ENCODE measurements at places on chromosomes 12 and 14.
A peak's percentile ranks its signal among the peaks of the same experiment; 100 is the strongest.

GRCh38 chr14:81122326-81122725, 98.4 kb downstream of the GTF2A1 start:
- DNase-seq = no peak

GRCh38 chr12:67434671-67435370, 165.7 kb downstream of the CAND1 start:
- DNase-seq = peak; percentile 70

DNA sequence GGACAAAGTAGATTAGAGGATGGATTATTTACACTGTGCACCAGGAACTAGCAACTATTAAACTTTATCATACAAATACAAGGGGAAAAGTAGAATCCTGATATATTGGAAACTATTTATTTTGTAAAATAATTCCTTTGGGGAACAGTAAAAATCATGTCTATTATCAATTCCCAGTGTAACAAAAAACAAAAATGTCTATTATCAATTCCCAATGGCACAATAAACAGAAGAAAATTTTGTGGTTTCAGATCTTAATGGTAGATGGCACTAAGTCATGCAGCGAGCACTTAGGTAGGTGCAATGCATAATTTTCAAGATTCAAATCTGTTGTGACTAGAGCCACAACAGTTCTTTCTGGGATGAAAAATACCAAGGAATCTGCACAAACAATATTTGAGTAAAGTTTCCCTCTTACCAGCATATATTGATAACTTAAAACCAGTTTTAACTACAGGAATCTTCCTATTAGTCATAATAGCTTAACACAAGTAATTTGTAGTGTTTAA, 13.7 kb downstream of the CFL2 start:
- no peak for DNase-seq

- DNase-seq = no peak
Measured at GRCh38 chr12:115598871-115599811, 678.4 kb downstream of the MED13L start.

DNA sequence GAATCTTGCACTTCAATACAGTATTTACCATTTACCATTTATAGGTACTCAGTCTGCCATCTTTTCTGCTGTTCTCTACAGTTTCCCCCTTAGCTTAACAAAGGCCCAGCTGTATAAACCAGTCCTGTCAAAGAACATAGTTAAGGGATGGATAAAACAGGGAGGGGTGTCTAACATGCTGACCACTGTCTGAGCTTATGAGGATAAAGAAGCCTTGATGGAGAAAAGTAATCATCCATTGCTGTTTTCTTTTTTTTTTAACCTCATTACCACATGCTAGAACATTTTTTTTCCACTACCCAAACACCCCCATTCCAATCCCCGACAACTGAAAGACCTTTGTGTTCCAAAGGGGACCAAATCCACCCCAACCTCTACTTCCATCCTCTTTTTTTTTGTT, 39.9 kb downstream of the SOX5 start:
- no peak for DNase-seq

DNA sequence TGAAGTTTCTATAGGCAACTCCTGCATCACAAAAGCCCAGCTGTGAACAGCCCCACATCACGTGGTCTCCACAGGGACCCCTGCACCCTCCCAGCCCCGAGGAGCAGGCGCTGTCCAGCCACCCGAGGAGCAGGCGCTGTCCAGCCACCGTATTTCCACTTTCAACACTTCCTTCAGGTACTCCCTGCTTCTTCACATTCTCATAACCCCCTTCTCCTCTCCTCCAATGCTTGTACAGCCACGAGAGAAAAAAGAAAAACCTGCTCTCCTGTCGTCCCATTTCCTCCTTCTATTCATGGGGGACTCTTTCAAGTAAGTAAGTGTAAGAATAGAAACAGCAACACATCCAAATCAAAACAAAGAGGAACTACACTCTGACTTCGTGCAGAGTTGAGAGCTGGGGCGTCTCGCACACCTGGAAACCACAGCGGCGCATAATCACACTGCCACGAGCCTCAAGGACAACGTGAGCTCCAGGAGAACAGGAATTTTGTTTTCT, 11.9 kb downstream of the CDC42BPB start:
- DNase-seq = no peak

DNA sequence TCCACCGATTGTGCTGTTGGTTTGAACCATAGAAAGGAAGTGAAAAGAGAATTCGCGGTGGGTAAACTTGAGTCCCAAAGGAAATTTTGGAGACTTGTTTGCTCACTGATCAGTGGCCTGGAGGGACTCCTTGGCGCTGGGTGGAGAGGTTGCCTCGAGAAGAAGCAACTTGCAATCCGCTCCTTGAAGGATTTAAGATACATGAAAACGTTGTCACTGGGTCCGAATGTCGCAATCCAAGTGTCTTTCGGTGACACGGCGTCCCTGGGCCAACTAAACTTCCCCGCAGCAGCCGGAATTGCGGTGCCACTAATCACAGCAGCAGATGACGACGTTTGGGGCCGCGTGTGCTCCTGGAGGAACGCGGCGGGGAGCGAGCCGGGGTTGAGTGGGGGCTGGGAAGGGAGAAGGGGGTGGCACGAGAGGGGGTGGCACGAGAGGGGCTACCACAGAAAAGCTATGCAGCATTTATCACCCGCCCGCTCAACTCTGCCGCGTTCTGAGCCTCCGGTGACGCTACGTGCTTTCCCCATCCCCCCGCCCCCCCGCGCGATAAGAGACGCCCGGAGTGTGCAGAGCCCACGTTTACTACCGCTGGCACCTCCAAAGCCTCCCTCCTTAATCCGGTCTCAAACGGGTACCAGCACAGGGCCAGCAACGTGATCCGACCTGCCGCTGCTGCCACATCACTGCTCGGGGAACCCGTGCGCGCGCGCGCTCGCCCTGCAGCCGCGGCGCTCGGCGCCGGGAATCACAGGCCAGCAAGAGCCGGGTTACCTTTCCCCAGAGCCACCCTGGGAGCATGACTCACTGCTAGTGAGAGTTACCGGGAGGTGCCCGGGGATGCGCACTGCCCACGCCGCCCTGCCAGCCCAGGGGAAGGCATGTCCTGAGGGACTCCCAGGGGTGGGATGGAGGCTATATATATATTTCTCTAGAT, 833 bp upstream of the BHLHE41 start:
- DNase-seq = peak; percentile 88

GRCh38 chr12:116771651-116772050, 33.5 kb downstream of the RNFT2 start:
- no peak for DNase-seq

GRCh38 chr12:122021193-122021821, 377 bp upstream of the BCL7A start:
- DNase-seq = no peak

DNA sequence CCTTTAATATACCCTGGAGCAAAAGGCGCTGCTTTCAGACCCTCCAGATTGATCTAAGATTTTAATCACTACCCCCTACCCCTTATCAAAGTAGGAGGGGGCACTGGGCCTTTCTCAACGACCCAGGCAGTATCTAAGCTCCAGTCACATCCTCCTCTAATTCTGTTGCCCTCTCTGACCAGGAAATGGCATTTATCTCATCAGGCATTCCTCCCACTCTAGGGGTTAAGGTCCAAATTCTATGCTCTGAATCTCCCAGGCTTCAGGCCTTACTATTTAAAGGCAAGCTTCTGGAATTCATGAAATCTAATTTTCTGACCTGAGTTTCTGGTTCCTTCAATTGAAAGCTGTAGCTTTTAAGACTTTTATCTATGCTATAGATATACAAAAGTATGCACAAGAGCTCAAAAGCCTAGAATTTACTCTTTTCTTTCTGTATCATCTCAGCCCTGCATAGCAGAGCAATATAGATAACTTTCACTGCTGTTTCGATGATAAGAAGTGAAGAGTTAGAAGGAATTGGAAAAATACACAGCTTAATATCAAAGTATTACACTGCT, 622.9 kb downstream of the RPS29 start:
- no peak for DNase-seq

- DNase-seq = no peak
Measured at GRCh38 chr14:83071888-83072501, 1538.3 kb upstream of the SEL1L start.

DNA sequence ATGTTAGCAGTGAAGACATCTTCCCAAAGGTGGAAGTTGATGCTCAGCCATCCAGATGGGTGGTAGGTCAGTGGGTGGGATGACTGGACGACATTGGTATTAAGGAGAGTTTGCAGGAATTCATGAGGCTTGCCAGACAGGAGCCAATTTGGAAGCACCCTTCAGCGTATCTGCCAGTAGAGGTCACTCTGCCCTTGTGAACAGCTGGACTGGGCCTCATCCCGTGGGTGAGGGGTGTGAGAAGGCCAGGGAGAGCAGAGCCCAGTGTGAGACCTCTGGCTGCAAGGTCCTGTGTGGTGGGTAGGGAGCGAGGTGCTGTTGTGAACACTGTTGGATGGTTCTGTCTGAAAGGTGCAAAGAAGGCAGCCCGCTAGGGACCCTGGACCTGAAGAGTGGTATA, 37.7 kb downstream of the SLC5A8 start:
- DNase-seq = no peak

DNA sequence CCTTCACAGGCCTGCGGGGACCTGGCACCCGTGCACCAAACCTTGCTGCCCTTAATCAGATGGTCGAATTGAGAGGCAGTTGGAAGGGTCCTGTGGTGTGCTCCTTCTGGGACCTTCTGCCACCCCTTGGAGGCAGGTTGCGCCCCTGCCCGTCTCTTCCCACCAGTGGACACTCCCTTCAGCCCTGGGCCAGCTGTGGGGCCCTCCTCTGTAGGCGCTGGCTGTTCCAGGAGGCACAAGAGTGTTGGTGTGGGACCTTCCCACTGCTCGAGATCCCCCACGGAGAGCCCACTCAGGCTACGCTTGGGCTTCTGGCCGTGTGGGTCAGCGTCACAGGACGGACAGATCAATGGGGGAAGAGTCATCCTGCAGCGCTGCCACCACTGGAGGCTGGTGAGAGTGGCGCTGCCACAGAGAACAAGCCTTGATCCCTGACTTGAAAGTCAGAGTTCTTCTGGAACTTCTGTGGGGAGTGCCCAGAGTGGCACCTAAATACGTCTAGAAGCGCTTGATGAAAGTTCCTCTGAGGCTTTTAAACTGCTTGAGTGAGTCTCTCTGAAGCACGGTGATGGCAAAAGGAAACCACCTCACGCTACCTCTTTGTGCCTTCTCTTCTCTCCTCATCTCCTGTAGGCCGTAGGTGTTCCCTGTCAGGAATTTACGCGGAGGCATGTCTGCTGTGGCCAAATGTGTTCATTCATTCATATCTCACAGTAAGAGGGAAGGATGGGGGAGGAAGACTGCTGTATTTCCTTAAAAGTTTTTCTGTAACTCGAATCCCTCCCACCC, 48.3 kb downstream of the TRAF3 start:
- DNase-seq = no peak

DNA sequence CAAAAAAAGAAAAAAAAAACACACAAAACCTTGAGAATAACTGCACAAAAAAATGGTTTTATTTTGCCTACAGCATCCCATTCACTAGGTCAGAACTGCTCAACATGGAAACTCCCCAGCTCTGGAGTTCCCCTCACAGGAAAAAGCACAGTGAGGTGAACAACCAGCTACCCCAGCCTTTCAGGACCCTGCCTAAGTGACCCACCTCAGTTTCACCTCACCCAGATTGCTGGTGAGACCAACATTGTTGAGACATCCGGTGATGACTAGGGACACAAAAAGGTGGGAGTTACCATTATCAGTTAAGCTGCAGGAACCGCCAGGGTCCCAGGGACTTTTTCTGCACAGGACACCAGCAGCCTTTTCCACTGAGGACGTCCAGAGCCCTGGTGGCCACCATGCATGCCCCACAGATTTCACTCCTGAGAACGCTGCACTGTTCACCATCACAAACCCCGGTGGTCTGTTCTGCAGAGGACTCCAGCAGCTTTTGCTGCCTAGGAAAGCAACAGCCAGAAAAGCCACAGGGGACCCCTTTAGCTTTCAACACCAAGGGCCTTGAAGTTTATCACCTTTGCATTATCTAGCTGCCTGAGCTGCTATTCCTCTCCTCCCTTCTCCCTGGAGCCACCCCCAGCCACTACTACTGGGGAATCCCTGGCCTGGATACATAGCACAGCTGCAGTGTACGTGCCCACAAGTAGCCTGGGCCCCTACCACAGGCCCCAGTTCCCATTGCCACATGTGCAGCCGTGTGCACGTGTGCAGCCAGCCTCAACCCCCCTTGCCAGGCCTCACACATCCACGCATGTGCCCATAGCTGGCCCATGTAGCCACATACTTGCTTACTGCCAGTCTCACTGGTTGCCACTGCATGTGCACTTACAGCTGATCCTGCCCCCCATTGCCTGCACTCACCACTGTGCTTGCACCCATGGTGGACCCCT, 62.5 kb upstream of the FAR2 start:
- DNase-seq = no peak

DNA sequence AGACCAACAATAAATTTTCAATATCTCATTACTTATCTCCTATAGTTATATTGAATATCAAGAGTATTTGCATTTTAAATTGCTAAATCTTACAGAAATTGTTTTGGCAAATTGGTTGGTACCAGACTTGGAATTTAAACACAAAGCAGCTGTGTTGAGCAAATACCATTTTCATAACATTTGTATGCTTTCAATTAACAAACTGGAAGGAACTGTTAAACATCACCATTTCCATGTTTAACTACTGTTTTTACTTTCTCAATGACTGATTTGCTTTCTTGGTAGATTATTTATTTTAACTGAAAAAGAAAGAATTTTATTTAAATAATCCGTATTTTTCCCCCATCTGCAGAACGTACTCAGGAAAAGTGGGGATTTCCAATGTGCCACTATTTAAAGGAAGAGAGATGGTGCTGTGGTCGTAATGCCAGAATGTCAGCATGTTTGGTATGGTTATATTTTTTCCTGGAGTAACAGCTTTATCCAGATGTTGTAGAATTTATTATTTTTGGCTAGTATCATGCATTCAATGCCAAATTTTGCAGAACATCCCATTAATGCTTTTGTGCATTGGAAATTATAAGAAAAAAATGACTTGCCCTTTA, 72.3 kb downstream of the METTL25 start:
- no peak for DNase-seq

- no peak for DNase-seq
Measured at GRCh38 chr12:82555699-82556098, 131.0 kb upstream of the TMTC2 start.

DNA sequence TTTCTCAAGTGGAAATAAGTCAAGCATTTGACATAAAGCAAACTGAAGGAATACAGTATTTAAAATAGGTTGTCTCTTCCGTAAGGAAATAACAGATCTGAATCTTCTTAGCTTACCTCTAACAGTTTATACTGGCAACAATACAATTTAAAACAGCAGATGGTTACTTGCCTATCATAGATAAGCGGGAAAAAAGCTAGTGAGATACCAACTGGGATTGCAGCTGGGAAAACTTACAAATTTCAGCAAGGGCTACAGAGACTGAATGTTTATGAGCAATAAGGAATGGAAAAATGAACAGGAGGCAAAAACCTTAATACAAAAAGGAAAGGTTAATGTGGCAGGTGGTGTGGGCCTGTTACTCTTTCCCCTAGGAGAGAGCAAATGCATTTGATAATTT, 220.0 kb downstream of the RASSF9 start:
- no peak for DNase-seq

- peak; percentile 84 for DNase-seq
Measured at GRCh38 chr12:124827588-124828184, 36.0 kb downstream of the SCARB1 start.

- DNase-seq = peak; percentile 59
Measured at GRCh38 chr14:55120571-55121495, 8.2 kb upstream of the LGALS3 start.
